ENCODE measurements at places on chromosomes 1 and 21. TPM values are rescaled to one million over a fixed set of nuclear protein-coding genes. Genes with fewer than 3 reads are reported as not detected.

The WNT4 gene
- not detected for total RNA-seq

The KIF14 gene
- 0.11 TPM for total RNA-seq

The IFI44 gene
- 67.4 TPM for total RNA-seq

The PRDM16 gene
- total RNA-seq: not detected

The RIIAD1 gene
- not detected for total RNA-seq

The LCE2A gene
- total RNA-seq: not detected

The SELP gene
- total RNA-seq: 1.3 TPM

The NRIP1 gene
- total RNA-seq: 41.6 TPM

The SLC44A3 gene
- total RNA-seq: 0.36 TPM
